Activated CD4-positive, alpha-beta T cell treated with anti-CD3 and anti-CD28 coated beads, Interleukin-2, amount 10 ng/mL, durations not matched to agents 7 days and 5 days (primary cell): ENCODE measurements at places on chromosomes 2 and 18.

- no peaks in the 10 kb centered on the region for H3K36me3 ChIP-seq
- no peak overlapping the region for H3K27ac ChIP-seq
- H3K4me1 ChIP-seq, result no peaks in the 10 kb centered on the region
- H3K27me3 ChIP-seq, result no peaks in the 10 kb centered on the region
- no peak overlapping the region for H3K4me3 ChIP-seq
- no peak for DNase-seq
Measured at GRCh38 chr2:82344670-82345069, 2040.1 kb upstream of the LRRTM1 start.

- peaks cover 51% of the 10 kb centered on the region for H3K36me3 ChIP-seq
Measured at GRCh38 chr2:86056590-86057331, 48.9 kb downstream of the POLR1A start.

GRCh38 chr2:223633656-223634055 is 31.5 kb upstream of the SCG2 start:
- no peaks in the 10 kb centered on the region for H3K27me3 ChIP-seq
- no peaks in the 10 kb centered on the region for H3K36me3 ChIP-seq
- H3K4me1 ChIP-seq, result no peaks in the 10 kb centered on the region
- no peak overlapping the region for H3K27ac ChIP-seq
- no peak overlapping the region for H3K4me3 ChIP-seq
- no peak for DNase-seq

DNA sequence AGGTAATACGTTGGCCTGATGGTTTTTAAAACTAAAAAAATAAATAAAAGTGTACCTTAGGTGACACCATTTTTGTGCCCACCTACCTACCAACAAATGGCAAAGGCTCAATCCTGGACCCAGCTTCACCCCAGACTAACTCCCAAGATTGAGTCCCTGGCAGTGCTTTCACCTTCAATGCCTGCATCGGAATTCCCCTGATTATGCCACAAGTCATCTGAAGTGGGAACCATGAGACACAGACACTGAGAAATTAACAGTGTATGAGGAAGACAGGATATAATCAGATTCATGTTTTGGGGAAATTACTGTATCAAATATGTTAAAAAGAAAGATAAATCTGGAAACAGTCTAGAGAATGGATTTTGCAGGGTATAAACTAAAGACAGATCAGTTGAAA is 41.6 kb downstream of the ZBTB14 start:
- no peak overlapping the region for H3K4me3 ChIP-seq
- DNase-seq, result no peak
- no peaks in the 10 kb centered on the region for H3K27me3 ChIP-seq
- no peaks in the 10 kb centered on the region for H3K36me3 ChIP-seq
- H3K27ac ChIP-seq, result no peak overlapping the region

- peaks cover 8% of the 10 kb centered on the region for H3K27me3 ChIP-seq
- no peaks in the 10 kb centered on the region for H3K36me3 ChIP-seq
Measured at GRCh38 chr2:144650907-144651306, 131.0 kb upstream of the ZEB2 start.
